Retinal pigment epithelial cell (primary cell): ENCODE measurements at places on chromosomes 11 and 22.

- DNase-seq = no peak
Observed at GRCh38 chr11:98115873-98116272, 904.9 kb upstream of the CNTN5 start.

DNA sequence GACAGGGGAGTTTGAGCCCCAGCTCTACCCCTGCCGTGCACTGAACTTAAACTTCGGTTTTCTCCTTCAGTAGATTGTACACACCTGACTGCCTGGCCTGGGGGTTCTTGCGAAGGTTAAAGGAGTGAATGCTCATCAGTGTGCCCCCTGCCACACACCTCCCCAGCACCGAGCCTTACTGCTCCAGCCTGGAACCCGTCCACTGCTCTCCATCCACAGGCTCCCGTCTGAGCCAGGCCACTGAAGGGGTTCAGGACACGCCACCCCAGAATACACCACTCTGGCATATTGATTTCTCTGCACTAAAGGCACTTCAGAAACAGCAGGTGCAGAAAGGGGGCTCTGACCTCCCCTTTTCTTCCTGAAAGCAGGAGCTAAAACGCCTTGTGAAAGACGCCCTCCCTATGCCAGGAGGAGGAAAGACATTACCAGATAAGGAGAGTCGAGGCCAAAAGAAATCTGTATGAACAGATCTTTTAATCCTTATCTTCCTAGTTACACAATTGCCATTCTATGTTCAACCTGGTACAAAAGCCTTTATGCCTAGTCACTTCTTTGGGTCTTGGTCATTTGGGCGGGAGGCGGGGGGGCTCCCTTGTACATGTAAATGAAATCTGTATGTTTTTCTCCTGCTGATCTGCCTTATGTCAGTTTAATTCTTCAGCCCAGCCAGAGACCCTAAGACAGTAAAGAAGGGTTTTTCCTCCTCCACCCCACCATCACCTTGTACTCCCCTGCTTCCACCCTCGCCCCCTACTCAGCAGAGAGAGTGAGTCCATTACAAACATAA lies 1.9 kb upstream of the SSTR3 start:
- DNase-seq = no peak

DNA sequence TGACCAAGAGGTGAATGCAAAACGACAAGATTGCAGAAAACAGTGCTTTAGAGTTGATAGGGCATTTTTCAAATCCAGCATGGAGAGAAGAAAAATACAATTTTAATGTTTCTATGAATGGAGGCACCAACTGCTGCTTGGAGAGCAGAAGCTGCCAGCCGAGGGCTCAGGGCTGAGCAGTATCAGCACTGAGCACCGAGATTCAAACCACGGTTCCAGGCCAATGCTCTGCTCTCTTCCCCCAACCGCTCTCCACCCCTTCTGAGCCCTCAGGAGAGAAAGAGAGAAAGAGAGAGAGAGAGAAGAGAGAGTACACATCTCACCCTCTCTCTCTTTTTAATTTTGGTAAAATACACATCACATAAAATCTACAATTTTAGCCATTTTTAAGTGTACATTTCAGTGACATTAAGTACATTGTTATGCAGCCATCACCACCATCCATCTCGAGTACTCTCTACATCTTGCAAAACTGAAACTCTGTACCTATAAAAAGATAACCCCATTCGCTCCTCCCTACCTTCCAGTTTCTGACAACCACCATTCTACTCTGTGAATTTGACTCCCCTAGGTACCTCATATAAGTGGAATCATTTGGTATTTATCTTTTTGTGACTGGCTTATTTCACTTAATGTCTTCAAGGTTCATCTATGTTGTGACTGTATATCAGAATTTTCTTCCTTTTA lies 333.3 kb downstream of the MIAT start:
- DNase-seq = no peak

- no peak for DNase-seq
Observed at GRCh38 chr11:30545507-30545906, 40.6 kb downstream of the MPPED2 start.

- peak; percentile 7 for DNase-seq
Observed at GRCh38 chr11:44255406-44256071, 54.4 kb downstream of the ALX4 start.

DNA sequence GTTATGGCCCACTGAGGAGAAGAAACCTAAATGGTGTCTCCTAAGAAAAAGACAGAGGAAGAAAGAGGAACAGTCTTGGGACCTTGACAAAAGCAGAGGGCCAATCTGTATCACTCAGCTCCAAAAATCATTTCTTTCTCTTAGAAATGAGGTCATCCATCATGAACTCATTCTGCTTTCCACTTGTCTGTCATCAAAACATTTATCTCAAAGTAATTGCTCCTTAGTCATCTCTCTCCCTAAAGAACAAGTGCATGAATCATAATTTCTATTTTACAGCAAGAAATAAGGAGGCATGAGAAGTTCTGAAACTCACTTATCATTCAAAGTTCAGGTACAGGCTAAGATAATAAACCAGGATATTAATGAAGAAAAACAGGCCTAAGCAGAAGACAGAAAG lies 375.6 kb downstream of the KCNA4 start:
- no peak for DNase-seq

GRCh38 chr22:33427461-33427860 lies 369.3 kb upstream of the SYN3 start:
- DNase-seq = no peak

GRCh38 chr11:75673977-75674582 lies 5.2 kb upstream of the MAP6 start:
- no peak for DNase-seq

- peak; percentile 27 for DNase-seq
Observed at GRCh38 chr11:124863137-124863825, 2.0 kb upstream of the ROBO3 start.

- no peak for DNase-seq
Observed at GRCh38 chr11:77705876-77706579, 68.4 kb upstream of the CLNS1A start.

- DNase-seq = no peak
Observed at GRCh38 chr11:86495351-86495750, 120.7 kb downstream of the CCDC81 start.

DNA sequence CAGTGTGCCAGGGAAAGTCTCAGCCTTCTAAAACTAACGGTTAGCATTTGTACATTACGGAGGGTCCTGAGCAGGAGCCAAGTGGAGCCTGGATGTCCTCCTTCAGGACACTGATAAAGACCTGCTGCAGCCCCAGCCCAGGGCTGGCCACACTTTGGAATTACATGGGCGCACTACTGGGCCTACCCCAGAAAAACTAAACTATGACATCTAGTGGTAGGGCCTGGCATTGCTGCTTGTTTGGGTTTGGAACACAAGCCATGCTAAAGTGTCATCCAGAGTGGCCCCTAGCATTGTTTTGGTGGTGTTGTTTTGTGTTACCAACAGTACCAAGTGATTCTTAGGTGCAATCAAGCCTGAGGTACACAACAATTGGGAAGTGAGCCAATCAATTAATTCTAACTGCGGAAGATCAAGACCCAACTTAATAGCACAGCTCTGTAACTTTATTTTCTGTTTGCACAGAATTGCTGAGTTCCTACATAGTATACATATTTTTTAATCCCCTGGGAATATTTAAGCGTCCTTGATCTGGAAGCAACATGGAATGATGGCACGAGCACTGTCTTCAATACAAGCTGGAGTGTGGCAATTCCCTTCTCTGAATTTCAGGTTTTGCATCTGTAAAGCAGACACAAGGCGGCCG lies 340.7 kb downstream of the LARGE1 start:
- no peak for DNase-seq

DNA sequence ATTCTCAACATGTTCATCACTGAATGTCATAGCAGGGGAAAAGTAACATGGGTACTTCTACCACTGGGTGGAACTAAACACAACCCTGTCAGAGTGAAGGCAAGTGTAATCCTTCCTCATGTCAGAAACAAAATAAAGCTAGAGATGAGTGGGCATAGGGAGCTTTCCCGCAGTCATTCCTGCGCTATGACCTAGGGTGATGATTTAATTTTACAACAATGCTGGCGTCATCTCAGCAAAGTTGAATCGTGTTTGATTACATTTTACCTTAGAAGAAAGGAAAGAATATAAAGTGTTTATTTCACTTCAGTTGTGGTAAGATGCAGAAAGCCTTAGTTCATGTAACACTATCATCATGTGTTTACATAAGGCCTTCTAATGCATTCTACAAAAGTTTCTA lies 355.6 kb downstream of the METTL15 start:
- DNase-seq = no peak

GRCh38 chr11:67387069-67387468 lies 4.7 kb upstream of the RAD9A start:
- DNase-seq = no peak

- no peak for DNase-seq
Observed at GRCh38 chr11:106271686-106272085, 194.2 kb downstream of the AASDHPPT start.

DNA sequence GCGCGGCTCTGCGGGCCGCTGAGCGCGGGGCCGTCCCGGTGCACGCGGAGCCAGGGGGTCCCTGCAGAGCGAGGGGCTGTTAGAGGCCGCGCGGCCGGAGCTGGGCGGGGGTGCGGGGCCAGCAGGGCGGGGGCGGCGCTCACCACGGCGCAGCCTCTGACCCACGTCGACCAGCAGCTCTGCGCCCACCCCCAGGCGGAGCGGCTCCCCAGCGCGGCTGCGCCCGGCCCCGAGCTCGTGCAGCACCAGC lies 385 bp upstream of the SCO2 start:
- no peak for DNase-seq

- DNase-seq = peak; percentile 51
Observed at GRCh38 chr11:13207665-13208594, 69.7 kb upstream of the BMAL1 start.

DNA sequence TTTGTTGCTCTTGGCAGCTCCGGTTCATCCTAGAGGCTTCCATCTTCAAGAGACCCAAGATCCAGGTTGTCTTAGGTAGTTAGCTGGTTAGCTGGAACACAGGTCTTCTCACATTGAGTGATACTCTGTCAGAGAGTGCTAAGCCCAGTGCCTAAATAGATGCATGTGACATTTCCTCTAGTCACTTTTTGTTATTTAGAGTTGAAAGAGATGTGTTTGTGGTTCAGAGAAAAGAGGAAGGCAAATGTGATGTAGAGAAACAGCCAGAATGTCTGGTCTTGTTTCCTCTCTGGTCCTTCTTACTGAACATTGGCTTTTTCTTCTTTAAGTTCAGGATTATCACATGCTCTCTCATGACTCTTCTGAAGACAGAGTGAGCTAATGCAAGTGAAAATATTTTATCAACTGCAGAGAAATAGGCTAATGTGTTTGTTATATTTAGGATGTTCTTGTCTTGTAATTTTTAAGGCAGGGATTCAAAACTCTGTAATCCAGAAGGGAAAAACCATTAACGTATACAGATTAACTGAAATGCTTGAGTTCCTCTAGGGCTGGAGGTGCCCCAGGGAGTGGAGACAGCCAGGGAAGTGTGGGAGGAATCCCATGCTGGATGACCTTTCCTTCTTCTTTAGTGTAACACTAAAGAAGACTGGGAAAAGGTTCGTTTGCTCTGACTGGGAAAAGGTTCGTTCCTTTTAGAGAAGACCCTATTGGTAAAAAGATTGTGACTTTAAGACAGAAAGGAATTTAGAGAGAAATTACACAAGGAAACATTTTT lies 75.4 kb downstream of the SWAP70 start:
- DNase-seq = no peak

GRCh38 chr11:12625438-12626071 lies 48.7 kb upstream of the TEAD1 start:
- peak; percentile 74 for DNase-seq

- peak; percentile 18 for DNase-seq
Observed at GRCh38 chr11:8566613-8567210, 27.3 kb downstream of the STK33 start.

- no peak for DNase-seq
Observed at GRCh38 chr11:134905928-134906327, 493.9 kb upstream of the B3GAT1 start.

DNA sequence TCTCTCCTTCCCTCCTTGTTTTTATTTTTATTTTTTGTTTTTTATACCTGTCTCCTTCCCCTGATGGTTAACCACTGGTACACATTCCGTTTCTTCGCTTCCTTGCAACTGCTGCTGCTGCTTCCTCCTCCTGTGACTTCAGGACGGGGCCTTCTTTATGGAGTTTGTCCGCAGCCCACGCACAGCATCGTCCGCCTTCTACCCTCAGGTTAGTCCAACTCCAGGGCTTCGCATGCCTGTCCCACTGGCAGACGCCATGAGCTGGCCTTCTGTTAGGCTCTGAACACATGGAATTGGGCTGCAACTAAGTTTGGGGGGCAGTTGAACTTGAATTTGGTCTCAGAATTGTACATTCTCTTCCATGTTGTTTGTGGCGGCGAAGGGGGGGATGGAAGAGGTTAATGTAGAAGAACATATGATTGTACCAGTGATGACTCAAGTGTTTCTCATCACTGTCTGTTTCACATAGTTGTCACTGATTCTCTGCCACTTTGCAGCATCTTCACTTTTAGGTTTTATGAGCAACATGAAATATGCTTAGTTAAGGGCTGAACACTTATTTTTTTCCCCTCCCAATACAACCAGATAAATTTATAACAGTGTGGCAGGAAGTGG lies 83.0 kb upstream of the YWHAH start:
- no peak for DNase-seq

GRCh38 chr11:29801561-29801960 lies 215.3 kb downstream of the KCNA4 start:
- DNase-seq = no peak

DNA sequence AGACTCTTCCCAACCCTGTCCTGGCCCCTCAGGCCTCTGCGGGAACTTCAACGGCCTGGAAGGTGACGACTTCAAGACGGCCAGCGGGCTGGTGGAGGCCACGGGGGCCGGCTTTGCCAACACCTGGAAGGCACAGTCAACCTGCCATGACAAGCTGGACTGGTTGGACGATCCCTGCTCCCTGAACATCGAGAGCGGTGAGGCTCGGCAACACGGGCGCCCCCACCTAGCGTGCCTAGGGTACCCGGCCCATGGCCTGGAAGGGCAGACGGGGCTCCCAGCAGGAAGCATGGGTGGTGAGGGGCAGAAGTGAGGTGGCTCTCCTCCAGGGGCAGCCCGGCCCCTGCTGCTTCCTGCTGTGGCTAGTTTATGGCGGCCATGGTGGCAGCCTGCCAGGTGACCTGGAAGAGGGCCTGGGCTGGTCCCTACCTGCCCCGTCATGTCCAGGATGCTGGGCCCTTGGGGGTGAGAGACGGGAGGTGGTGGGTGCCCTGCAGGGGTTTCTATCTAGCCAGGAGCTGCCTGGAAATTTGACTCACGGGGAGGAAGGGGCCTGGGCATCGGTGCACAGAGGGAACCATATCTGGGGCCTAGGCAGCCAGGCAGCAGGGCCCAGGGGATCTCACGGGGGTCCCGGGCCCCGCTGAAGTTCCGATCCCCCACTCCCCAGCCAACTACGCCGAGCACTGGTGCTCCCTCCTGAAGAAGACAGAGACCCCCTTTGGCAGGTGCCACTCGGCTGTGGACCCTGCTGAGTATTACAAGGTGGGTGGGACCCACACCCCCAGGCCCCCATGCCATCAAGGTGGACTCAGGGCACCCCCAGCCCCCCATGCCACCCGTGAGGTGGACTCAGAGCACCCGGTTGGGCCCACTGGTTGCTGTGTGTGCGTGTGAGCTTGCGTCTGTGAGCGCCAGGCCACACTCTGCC lies 9.2 kb downstream of the MUC2 start:
- DNase-seq = no peak

DNA sequence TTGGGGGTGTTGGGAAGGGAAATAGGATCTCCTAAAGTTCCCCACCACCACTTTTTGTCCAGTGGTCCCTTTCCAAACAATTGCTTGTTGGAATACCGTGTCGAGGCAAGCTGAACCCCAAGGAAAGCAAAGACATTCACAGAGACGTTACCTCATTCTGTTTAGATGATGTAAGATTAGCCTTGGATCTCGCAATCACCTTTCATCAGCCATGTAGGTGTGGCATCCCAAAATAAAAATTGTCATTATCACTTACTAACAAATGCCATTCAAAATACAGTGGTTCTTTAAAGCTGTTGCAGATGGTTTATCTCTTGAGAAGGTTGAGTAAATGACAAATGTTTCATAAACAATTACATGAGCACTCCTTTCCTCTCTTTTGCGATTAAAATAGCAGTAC lies 86.5 kb upstream of the SLC25A18 start:
- DNase-seq = no peak
